ENCODE measurements at places on chromosomes 5 and 9.

GRCh38 chr9:70805949-70806348, 315.5 kb downstream of the TRPM3 start:
- no peak for DNase-seq

- no peak for DNase-seq
Observed at GRCh38 chr9:1222511-1222910, 172.4 kb downstream of the DMRT2 start.

- no peak for DNase-seq
Observed at GRCh38 chr9:87238545-87238944, 259.1 kb upstream of the DAPK1 start.

DNA sequence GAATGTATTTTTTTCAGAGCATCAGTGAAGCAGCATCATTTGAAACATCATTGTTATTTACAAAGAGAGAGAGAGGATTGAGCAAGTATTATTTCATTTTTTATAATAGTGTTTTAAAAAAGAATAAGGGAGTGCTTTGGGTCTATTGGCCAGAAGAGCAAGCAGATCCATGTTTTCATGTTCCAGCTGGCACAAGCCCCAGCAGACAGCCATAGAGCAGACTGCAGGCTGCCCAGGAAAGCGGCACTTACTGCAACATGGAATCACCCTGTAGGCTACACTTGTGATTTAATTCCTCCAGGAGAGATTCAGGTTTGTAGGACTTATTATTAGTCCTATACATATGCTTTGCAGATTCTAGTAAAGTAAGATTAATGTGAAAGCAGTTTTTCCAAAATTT, 407.0 kb upstream of the GRAMD2B start:
- DNase-seq: no peak

Measured in non-pigmented ciliary epithelial cell (primary cell).